ENCODE measurements at places on chromosomes 16 and 17. TPM values are rescaled to one million over a fixed set of nuclear protein-coding genes. Genes with fewer than 3 reads are reported as not detected.

DNA sequence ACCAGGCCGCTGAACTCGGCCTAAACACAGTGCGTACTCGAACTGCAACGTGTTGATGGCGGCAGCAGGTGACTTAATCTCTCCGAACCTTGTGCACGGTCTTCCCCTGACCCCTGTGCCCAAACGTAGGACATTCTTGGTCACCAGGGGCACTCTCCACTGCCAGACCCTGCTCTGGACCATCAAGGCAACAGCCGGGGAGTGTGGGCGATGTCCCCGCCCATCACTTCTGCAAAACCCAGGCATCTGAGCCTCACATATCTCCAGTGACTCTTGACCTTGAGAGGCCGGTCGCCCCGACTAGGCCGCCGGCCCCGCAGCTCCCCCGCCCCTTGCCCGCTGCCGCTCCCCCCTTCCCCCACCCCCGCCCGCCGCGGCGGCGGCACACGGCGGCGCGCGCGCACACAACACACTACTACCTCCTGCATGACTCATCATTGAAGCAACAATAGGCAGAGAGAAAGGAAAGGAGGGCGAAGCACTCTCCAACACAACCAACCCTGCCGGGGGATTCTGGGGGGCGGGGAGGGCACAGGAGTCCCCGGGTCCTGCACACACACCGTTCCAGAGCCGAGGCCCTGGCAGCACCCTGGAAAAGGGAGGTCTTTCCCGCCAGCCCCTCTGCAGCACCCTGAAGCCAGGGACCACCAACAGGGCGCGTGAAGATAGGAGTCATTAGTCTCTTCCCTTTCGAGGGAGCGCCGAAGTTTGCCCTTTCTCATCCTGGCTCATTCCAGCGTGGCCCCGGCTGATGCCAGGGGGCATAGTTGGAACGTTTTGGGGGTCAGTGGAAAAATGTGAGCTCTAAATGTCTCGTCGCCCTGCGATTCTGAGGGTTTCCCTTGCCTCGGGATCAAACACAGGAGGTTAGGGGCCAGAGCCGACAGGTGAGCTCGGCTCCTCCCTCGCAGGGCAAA lies 1.9 kb downstream of the MNT start:
- DNase-seq = peak; percentile 63

DNA sequence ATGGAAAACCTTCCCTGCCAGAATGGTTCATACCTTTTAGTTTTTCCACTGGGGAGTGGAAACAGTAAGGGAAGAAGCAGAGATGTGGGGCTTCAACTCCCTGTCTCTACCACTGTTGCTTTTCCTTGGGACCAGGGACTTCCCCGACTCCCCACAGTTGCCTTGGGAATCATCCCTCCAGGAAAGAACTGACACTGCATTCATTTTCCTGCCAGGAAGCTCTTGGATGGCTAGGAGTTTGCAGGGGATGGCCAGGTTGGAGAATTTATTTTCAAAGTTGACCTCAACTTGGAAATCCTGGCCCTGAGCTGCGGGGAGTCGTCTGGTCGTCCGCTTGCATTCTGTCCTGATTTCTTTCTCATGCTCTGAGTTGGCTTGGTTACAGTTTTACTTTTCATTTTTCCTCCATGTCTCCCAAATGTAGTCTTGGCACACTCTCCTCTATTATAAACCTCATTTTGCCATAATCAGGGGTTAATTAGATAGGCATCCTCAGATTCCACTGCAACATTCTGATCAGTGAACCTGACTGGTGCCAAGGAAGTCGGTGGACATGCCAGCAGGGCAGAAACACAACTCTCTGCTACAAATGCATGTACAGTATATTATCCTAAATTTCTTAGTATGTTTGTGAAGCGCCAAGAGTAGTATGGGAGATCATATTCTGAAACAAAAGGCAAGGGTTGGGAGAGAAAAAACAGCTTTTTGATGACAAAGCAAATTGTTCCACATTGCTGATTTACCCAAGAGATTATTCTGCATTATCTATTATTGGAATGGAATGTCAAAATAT lies 220.5 kb upstream of the XYLT1 start:
- DNase-seq = no peak

DNA sequence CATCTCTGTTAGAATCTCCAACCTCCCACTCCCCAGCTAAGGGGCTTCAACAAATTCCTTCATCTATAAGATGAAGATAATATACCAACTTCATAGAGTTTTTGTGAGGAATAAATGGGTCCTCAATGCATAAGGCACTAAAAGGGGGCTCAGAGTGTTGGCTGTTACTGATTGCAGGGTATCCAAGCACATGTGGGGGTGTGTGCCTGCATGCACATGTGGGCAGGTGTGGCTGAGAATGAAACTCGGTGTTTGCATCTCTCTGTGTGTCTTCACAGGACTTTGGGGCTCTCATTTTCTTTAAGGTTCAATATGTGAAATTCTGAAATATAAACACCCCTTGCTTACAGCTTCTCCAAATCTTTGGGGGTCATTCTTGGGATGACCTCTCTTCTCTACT lies 4.1 kb upstream of the PPP1R9B start:
- DNase-seq = no peak

DNA sequence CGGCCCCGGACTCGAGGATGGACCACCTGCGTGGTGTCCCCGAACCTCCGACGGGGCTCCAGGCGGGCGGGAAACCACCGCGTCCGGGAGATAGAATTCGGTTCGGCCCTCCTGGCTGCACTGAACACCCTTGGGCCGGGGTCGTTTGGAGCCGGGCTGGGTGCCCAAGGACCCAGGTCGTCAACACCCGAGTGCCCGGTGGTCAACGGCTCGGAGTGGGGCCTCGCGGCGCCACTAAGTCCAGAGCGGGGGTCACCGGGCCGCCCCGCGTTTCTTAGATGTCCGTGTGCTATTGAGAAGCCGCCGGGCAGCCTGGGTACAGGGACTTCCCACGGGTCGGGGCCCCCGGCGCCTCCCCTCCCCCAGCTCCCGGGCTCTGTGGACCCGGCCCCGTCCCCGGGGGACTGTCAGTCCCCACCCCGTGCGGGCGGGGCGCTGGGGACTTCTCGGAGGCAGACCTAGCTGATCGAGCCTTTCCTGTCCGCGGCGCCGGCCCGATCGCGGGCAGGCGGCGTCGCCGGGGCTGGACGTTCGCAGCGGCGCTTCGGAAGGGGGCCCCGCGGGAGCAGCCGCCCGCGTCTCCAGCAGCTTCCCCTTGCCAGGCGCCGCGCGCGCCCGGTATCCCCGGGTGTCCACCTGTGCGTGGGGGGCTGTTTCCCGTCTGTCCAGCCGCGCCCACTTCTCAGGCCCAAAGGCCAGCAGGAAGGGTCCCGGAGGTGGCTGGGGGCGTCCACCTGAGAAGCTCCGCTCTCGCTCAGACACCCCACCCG lies 655 bp upstream of the NPTX1 start:
- no peak for DNase-seq

DNA sequence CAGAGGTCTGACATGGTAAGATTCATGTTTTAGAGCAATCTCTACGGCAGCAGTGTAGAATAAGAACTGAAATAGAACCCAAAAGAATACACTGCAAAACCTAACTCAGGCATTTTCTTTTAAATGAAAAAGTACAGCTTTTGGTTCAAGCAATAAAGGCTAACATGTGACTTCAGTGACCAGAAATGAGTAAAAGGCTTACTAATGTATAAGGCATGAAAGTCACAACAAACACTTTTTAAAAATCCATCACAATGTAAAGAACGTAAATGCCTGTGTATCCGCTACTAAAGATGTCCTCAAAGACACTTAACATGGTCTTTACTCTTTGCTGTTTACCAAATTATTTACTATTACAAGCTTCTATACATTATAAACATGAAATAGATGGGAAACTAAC lies 16.6 kb downstream of the KIAA0753 start:
- no peak for DNase-seq

- DNase-seq = no peak
These were observed 1225.3 kb downstream of the CDH11 start for GRCh38 chr16:63896383-63897109.

DNA sequence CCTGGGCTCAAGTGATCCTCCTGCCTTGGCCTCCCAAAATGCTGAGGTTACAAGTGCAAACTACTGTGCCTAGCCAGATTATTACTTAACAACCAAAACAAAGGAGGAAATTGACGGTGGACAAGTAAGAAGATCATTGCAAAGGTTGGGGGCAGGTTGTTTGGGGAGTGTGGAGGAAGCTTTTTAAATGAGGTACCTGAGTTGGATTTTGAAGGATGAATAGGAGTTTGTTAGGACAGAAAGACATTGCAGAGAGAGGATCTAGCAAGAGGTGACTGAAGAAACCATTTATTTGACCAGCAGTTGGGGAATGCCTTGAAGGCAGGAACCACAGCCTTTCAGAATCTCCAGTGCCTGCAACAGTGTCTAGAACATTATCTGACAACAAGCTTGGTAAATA lies 51.3 kb downstream of the ABCC1 start:
- DNase-seq = no peak

GRCh38 chr17:42233156-42233555 lies 38.9 kb upstream of the GHDC start:
- DNase-seq = no peak

DNA sequence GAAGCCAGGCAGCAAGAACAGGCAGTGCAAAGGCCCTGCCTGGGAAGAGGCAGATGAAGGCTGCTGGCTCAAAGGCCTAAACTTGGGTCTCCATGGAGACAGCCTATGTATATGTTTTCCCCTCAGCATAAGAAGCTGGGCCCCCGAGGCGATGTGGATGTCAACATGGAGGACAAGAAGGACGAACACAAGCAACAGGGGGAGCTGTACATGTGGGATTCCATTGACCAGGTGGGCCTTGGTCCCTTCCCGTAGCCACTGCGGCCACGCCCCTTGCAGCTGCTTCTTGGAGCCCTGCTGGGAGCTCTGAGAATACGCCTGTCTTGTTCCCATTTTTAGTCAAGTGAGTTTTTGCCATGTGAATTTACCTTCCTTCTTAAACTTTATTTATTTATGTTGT lies 106.0 kb downstream of the SDR42E1 start:
- DNase-seq = no peak

DNA sequence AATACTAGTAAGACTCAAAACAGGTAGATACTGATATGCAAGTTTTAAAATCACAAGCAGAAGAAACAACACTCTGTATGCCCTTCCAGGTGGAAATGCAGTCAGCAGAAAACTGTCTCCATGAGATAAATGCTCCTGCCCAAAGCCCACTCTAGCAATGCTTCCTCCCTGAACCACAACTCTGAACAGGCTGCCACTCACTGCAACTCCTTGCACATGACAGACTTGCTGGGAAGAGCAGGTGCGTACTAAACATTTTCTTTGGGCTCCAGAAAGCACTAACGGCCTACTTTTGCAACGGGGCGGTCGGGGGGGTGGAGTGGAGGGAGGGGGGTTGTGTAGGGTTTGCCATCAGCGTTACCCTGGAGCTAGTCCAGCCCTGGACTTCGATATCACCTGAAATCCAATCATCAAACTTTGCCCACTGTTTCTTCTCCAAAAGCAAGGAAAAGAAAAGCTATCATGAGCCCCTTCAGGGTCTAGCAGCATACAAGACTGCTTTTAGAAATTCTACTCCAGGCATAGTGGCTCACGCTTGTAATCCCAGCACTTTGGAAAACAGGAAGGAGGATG lies 46.1 kb downstream of the ANKRD11 start:
- no peak for DNase-seq

DNA sequence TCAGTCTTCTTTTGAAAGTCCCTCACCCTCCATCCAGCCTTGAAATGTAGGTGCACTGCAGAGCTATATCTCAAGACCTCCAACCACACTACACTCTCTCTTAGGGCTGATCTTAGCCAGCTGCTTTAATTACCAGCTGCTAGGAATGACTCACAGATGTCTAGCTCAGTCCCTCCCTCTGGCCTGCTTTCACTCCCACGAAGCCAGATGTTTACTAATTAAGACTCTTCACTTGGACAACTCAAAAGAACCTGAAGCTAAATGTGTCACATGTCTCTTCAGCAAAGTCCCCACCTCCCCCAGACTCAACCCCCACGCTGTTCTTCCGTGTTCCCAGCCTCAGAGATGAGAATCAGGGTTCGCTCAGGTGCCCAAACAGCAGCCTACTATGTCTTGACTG lies 2.6 kb downstream of the GTF3C1 start:
- DNase-seq = peak; percentile 23

GRCh38 chr16:54487933-54488332 lies 201.3 kb upstream of the IRX3 start:
- no peak for DNase-seq

DNA sequence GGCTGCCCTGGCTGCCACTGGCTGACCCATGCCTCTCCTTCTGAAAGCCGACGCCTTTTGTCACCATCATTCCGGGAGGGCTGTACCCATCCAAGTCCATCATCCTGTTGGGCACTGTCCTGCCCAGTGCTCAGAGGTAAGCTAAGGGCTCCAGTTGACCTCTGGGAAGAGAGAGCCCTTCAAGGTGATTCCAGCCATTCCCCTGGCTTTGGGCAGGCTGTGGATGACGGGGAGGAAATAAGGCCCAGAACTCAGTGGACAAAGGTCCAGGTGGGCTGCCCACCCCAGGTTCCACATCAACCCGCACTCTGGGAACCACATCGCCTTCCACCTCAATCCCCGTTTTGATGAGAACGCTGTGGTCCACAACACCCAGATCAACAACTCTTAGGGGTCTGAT lies 45.8 kb downstream of the NOS2 start:
- DNase-seq = no peak

DNA sequence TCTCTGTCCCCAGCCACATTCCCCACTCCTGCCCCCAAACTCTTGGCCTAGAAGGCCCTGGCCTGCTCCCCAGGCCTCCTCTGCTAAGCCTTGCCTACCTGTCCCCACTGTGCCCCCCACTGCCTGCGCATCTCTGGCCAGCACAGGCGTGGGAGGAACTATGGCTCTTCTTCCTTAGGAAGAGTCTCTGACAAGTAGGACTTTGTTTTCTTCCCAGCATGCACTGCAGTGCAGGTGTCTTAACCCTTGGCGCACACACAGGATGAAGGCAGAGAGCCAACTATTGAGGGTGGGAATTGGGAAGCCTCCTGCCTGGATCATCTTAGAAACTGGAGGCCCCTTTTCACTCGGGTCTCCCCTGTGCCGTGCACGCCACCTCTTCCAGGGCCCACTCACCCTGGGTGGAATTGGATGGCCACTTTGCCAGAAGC lies 3.6 kb downstream of the AMDHD2 start:
- DNase-seq = no peak

The NOTUM gene
- total RNA-seq = not detected

The NLK gene
- 30.1 TPM for total RNA-seq

The DCAKD gene
- total RNA-seq = 20.8 TPM

The UQCRC2 gene
- total RNA-seq = 63.3 TPM

The KRTAP2-1 gene
- total RNA-seq = not detected

The C16orf89 gene
- 2.6 TPM for total RNA-seq

The SHMT1 gene
- total RNA-seq = 16.5 TPM

The CD19 gene
- total RNA-seq = not detected

The FTO gene
- 47.5 TPM for total RNA-seq

The NUTF2 gene
- 42.8 TPM for total RNA-seq

The ITGAX gene
- total RNA-seq = 3.0 TPM

The NOD2 gene
- total RNA-seq = 1.8 TPM
